Right forelimb (tissue), 1 donor: ENCODE measurements at places on chromosomes 5 and 9.
A peak's percentile ranks its signal among the peaks of the same experiment; 100 is the strongest.

GRCh38 chr5:933251-933861 is 40.7 kb downstream of the TRIP13 start:
- no peak for DNase-seq

DNA sequence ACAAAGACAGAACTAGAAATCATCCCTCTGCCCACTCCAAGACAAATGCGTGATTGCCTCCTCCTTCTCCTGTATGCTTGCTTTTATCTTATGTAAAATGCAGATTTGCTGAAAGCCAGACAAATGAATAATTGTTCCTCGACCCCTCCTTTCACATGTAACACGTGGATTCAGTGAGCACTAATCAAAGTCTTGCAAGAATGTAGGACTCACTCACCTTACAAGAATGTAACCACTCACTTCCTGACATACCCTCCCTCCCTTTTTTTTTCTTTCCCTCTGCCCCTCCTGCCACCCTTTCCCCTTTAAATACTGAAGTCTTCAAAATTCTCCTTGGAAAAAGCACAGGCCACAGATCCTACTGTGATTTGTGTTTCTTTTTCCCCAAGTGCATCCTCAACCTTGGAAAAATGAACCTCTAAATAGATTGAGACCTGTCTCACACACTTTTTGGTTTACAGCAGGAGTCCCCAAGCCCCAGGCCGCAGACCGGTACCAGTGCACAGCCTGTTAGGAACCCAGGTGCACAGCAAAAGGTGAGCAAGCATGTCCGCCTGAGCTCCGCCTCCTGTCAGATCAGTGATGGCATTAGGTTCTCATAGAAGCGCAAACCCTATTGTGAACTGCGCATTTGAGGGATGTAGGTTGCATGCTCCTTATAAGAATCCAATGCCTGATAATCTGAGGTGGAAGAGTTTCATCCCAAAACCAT is 29.4 kb upstream of the HSD17B3 start:
- DNase-seq, result no peak

DNA sequence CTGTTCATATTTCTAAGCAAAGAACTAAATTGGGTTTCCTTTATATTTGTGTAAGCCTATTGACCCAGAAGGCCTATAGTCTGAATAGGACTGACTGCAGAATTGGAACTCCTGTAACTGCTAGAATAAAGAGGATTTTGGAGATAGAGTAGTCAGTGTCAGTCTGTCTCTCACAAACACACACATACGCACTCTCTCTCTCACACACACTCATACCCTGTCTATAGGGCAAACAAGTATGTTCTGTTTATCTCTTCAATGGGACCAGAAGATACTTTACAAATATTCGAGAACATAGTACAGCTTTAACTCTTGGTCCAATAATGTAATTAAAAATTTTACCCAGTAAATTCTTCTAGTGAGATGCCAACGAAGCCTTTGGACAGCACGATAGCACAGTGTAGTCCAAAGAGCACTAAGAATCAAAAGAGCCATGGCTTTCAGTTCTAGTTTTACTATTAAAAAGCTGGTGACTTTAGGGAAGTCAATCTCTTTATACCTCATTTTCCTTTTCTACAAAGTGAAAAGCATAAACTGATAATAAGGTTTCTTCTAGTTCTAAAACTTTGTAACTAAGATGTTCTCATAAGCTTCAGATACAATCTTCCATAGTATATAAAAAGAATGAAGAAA is 19.3 kb downstream of the ABHD17B start:
- DNase-seq, result no peak

DNA sequence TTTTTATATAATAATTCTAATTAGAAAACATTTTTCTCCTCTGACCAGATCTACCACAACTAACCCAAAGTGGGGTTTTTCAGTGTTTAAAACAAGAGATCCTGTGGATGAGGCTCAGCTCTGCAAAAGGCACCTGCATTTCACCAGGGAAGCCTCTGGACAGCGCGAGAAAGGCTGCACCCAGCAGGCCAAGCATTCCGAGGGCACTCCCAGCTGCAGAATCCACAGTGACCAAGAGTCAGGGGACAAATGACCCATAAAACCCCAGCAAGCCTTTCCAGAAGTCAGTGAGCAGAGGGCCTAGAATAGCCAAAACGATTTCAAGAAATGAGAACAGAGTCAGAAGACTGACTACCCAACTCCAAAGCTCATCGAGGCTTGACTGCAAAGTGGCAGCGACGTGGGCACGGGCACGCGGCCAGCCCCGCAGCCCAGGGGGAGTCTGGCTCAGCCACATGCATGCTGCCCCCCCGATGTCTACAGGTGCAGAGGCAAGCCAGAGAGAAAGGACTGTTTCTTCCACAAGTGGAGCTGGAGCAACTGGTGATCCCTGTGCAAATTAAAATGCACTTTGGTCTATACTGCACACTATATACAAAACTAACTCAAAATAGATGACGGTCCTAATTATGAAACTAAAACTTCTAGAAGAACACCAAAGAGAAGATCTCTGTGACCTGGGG is 26.2 kb downstream of the TPPP start:
- no peak for DNase-seq

DNA sequence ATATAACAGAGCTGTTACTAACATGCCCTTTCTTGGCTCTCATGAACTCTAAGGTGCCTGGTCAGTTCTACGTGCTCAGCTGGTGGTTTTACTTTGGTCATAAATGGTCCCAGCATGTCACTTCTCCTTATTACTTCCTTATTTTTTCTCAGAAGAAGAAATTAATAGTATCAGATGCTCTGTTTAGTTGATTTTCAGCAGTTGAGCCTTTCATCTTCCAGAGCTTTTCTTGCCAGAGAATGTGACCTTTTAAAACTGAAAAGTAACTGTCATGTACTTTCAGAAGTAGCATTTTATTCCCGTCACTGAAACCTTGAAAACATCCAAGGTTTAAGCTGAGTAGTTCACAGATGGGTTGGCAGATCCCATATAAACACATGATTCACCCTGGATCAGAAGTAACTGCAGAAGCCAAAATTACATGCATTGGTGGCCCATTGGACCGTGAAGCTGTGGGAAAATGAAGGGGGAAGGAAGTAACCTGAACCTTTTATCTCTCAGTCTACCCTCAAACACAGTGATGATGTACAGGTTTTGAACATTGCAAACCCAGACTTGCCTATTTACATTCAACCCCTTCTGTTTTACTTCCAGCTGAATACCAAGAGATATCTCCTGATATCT is 50.5 kb downstream of the HACD4 start:
- no peak for DNase-seq

DNA sequence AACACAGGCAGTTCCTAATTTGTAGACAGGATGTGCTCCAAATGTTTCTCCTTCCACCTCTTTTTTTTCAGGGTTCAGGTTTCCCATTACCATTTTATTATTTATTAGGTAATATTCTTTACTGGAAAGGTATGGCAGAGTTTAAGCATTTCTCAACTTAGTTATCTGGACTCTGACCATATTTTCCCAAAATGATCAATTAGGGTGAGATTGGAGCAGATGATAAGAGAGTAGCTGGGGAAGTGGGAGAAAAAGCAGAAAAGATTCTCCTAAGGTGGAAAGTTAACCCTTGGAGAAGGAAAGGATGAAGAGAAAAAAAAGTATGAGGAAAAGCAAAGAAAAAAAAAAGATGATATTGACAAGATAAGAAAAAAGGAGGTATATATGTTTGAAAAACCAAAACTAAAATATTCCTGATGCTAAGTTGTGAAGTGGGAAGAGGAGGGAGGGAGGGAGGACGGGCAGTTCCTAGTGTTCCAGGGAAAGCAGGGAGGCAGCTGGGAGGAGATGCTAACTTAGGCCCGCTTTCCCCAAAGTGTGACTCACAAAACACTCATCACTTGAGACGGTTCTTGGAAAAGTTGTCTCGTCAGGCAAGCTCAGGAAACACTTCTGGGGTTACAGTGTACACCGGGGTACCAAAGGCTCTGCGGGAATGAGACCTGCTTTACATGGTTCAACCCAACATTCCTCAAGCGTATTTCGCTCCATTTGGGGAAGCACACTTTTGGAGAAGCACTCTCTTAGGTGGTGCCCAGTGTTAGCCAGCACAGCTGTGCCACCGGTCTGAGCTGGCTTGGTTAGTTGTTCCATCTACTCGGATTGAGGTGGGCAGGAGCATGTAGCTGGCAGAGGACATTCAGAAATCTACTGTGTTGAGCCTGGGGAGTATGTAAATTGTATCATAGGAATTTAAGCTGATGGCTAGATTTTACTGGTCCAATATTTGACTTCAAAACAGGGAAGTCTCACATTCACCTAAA is 35.1 kb downstream of the B4GALT1 start:
- peak; percentile 15 for DNase-seq

GRCh38 chr5:91111473-91112238 is 271.5 kb downstream of the ARRDC3 start:
- no peak for DNase-seq

DNA sequence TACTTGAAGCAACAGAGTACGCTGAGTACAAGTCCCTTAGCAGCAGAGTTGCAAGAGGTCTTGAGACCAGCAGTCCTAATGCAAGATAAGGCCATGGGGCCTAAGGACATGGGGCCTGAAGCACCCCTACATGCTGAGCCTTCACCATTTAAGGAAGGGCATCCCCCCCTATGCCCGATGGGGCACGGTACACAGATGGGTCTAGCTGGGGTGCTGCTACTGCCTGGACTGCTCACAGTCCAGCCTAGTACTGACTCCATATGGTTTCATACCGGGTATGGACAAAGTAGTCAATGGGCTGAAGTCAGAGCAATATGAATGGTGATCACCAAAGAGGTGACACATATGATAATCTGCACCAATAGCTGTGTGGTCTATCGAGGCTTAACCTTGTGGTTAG is 178.3 kb downstream of the PDE4D start:
- no peak for DNase-seq

- no peak for DNase-seq
These were observed 530.0 kb downstream of the SEMA5A start for GRCh38 chr5:9015937-9016270.

- DNase-seq, result no peak
These were observed 583 bp upstream of the TJP2 start for GRCh38 chr9:69173497-69173890.

DNA sequence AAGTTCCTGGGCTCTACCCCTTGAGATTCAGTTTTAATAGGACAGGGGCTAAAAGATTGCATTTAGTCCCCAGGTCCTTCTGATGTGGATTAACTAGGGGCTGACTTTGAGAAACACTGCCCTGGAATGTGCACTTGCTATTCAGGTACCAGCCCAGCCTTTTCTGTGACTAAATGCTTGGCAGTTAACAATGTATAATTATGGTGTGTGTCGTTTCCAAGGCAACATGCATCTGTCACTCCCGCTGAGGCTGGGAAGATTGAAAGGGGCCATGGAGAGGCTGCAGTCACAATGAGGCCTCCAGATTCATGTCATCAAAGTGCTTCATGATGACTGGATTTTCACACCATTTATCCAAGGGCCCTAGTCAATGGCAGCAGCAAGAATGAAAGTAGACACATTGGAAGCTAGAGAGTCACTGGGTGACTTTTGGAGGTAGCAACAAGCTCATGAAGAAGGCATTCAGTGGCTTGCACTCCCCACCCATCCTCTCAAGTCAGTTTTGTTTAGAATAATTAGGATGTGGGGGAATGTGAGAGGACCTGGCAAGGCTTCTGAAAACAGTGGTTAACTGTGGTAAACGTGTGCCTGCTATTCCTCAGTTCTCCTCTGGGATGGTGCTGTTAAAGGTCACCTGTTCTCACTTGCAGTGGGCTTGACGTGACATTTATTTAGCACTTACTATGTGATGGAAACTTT is 28.3 kb downstream of the RAI14 start:
- DNase-seq, result peak; percentile 62

- no peak for DNase-seq
These were observed 346.4 kb upstream of the RIOK2 start for GRCh38 chr5:97529354-97529985.

DNA sequence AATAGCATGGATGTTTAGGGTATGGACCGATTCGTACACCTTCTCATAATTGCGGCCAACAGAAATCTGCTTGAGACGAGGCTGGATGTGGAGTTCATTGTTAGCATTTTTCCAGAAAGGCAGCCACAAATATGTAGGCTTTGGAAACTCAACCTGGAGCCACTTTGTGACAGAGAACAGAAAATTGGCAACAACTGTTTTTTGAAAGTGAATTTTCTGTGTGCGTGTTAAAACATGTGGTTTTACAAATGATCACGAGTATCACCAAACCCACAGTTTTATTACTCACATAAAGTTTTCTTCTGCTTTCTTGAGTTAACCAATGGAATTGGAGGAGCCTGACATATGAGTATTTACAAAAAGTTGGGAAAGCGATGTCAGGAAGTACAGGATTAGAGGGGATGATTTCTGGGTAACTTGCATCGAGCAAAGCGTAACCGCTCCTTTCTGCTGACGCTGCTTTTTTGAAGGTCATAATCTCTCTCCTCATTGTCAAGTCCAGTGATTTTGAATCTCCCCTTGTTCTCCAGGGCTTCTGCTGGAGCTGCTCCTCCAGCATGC is 138.5 kb upstream of the TAF11L2 start:
- peak; percentile 48 for DNase-seq

DNA sequence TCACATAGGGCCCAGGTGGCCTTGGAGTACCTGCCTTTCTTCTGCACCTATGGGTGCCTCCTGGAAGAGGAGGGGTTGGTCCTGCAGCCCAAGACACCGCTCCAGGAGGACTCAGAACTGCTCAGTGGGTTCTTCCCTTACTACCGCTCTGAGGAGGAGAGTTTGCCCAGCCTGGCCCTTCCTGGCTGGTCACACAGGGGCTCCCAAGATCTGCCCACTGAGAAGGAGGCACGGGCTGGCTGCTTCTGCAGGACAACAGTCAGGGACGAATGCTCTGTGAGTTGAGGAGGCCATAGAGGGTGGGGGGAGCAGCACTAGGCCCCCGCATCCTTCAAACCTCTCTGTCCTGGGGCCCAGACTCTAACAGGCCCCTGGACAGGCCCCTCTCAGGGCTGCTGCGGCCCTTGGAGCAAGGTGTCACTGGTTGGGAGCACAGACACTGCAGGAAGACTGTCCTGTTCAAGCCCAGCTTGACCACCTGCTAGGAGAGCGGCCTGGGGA is 9.9 kb upstream of the SLC25A48 start:
- DNase-seq, result no peak

- peak; percentile 44 for DNase-seq
These were observed 539 bp downstream of the POC5 start for GRCh38 chr5:75716715-75717081.

GRCh38 chr9:36746415-36746814 is 173.7 kb downstream of the MELK start:
- DNase-seq, result no peak

DNA sequence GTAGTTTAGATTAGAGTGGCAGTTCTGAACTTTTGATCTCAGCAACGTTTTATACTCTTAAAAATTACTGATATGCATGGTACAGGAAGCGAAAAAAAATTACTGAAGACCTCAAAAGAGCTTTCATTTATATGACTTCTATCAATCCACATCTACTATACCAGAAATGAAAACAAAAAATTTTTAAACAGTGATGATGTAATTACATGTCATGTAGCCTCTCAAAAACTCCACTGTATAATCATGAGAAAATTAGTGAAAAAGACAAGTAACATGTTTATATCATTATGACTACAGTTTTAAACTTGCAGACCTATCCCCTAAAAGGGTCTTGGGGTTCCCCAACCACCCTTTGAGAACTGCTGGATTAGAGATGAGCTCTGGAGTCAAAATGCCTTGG is 9.3 kb downstream of the DNAJC18 start:
- no peak for DNase-seq

GRCh38 chr9:99433555-99433954 is 211.5 kb downstream of the SEC61B start:
- no peak for DNase-seq
